COR-L47 (cell line): ENCODE measurements at places on chromosomes 11 and 22.

GRCh38 chr22:22767876-22768602 lies 119.6 kb upstream of the IGLL5 start:
- DNase-seq: no peak

DNA sequence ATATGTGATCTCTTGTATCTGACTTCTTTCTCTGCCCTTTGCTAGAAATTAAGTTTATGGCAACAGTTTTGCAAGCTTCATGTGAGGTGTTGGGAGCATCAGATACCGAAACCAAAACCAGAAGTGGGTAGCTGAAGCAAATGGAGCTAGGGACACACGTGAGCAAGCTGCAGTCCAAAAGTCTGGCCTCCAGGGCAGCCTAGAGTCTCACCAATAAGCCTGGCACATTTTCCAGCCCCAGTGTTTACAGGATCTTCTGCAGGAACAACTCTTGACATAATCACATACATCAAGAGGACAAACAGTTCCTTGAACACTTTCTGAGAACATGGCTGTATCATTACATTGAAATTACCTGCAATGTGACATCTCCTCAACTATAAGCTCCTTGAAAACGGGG lies 114.1 kb downstream of the LARGE1 start:
- DNase-seq: no peak

DNA sequence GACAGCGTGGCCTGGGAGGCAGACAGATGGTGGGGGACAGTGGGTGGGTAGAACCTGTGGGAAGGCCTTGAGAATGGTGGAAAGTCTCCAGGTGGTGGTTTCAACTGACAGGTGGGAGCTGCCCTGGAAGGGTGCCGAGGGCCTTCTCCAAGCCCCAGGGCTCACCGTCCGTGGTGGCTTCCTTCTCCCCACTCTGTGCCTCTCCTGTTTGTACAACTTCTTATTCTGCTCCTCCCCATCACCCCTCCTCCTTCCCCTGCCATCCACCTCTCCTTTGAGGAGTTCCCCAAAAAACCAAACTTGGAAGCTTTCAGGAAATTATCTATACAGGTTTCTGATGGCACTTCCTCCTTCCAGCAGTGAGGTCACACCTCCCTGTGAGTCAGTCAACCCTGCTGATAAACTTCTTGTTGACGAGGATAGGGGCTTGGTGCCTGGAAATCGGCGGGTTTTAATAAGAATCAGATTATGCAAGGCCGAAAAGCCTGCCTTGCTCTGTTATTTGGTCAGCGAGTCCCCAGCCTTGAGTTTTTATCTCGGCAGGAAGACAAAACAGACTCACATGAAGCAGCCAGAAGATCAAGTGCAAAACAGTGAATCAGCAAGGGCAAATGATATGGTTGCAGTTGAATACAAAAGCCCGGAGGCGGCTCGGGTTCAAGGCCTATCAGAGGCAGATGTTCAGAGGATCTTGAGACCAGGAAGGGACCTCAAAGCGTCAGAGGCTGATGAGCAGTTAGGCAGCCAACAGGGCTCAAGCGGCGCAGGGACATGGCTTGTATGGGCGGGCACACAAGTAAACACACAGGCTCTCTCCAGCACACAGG lies 9.5 kb upstream of the ST3GAL4 start:
- DNase-seq: no peak

DNA sequence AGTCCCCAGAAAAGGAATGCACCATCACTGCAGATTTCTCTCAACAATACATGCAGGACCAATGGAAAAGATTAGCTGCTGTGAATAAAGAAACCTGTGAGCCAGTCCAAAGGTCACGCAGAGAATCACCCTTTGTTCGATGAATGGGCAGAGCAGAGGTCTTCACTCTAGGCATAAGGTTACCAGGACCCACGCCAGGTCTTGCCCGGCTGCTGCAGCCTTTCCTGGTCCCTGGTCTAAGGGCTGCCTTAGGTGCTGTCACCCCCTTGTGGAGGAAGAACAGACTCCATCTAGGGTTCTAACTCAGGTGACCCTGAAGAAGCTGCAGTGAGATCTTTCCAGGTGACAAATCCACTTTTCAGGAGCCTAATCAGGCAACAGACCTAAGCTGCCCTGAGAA lies 29.0 kb upstream of the NAP1L4 start:
- peak; percentile 29 for DNase-seq

GRCh38 chr11:88801484-88802123 lies 264.2 kb downstream of the GRM5 start:
- DNase-seq: no peak

- DNase-seq: no peak
Observed at GRCh38 chr11:121929581-121929980, 186.4 kb downstream of the BLID start.

DNA sequence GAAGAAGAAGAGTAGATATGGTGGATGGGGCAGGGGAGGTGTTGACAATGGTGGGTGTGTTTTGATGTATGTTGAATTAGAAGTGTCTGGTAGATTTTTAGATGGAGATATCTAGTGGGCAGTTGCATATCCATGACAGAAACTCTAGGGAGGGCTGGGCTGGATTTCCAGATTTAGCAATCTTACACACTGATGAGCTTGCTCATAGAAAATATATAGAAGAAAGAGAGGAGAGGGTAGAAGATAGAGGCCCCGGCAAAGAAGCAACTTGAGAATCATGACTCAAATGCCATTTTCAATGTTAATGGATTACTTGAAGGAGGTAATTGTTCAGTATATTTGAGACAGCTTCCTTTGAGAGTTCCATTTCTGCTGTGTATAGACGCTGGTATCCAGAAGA lies 8.2 kb downstream of the REXO2 start:
- DNase-seq: no peak

DNA sequence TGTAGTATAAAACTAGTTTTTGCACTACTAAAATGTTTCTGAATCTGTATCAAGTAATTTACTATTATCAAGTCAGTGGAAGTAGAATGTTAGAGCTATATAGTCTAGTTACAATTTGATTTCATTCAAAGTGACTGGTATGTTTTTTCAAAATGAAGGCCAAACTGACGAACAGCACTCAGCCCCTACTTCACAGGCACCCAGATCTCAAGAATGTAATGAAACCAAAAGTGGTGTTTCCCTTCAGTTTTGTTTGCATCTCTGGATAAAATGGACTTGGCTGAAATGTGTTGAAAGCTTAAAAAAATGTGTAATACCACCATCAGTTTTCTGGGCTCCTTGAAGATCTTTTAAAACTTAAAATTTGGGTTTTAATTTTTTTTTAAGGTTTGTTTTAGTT lies 46.4 kb downstream of the QSER1 start:
- no peak for DNase-seq

- DNase-seq: no peak
Observed at GRCh38 chr11:43547889-43548381, 132.6 kb upstream of the HSD17B12 start.

GRCh38 chr11:75028724-75029123 lies 40.0 kb downstream of the NEU3 start:
- no peak for DNase-seq

DNA sequence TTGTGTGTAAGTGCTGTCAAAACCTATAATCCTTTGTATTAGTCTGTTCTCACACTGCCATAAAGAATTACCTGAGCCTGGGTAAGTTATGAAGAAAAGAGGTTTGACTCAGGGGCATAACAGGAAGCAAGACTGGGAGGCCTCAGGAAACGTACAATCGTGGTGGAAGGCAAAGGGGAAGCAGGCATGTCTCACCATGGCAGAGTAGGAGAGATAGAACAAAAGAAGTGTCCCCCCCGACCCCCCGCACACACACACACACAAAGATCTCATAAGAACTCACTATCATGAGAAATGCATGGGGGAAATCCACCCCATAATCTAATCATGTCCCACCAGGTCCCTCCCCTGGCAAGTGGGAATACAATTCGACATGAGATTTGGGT lies 2.3 kb upstream of the USP28 start:
- no peak for DNase-seq

DNA sequence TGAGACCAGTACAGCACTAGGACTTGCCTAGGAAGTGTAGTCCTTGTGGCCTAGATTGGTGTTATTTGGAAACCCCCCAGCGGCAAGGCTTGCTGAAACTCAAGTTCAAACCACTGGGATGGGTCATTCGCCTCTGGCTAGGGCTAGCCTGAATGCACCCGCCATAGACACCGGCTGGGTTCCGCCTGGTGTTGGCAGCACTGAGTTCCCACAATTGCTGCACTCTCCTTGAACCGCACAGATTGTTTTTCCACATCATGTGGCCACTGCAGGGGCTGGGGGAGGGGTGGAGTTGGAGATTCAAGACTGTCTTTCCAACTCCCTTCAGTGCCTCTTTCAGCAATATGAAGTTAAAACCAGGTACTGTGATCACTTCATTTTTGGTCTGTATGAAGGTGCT lies 43.1 kb downstream of the CCDC73 start:
- DNase-seq: no peak

DNA sequence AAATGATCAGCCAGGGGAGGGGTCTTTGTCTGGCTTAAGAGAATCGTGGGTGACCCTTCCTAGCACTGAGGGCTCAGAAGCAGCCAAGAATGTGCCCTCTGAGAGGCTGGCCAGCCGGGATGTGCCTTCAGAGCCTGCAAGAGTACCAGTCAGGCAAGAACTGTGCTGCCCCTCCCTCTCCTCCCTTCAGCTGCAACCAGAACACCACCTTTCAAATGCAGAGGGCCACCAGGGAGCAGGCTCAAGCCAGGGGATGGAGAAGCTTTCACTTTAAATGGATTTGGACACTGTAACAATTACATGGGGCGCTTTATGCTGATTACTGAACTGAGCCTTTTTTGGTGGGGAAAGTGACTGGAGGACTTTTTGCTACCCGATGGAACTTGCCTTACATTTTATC lies 44.9 kb upstream of the TENM4 start:
- DNase-seq: no peak

DNA sequence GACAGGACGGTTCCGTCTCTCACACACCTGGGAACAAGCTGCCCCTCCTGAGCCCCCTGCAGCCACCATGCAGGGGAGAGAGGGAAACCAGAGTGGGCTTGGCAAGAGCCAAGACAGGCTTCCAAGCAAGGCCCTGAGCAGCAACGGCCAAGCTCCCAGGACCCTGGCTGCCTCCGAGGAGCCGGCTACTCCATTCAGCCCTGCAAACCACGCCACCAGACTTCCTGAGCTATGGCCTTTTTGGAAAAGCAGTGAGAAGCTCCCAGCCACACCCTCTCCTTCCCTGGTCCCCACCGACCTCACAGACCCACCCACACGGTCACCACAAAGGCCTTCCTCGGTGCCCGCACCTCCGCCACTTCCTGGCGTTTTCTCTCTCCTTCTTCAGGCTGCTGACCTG lies 479.0 kb downstream of the BRD1 start:
- no peak for DNase-seq

GRCh38 chr11:82176365-82176764 lies 557.3 kb downstream of the FAM181B start:
- no peak for DNase-seq

DNA sequence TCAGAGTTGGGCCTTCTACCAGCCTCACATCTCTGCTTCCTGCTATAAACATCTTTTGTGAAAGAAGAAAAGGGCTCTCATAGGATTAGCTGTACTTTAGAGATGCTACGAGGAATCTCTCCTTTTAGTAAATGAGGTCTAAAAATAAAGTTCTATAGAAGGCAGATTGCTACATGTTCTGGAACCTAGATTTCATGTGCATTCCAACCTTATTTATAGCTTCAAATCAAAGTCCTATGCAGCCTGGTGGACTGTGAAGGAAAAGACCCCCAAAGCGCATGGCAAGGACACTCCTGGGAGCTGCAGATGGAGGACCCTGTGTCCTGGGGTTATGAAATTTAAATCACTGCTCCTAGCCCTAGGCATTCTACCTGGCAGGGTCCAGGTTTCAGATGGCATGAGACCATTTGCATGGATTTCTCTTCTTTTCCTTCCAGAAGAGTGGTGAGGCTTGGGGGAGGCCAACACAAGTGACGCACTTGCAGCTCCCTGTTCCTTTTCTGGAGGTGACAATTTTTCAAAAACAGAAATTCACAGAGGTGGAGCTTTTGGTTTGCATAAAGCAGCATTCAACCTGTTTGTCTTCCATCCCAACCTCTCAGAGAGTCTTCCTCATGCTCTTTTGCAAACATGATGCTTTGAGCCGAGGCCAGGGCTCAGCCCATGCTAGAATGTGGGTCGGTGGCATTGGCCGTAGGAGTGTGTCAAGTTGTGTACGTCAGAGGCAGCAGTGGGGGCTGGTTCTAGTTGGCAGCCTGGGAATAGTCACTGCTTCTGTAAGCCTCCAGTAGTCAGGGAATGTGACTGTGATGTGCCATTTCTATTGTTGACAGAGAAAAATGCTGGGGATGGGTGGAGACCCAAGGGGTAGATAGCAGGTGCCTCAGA lies 6.3 kb downstream of the CRY2 start:
- DNase-seq: no peak

DNA sequence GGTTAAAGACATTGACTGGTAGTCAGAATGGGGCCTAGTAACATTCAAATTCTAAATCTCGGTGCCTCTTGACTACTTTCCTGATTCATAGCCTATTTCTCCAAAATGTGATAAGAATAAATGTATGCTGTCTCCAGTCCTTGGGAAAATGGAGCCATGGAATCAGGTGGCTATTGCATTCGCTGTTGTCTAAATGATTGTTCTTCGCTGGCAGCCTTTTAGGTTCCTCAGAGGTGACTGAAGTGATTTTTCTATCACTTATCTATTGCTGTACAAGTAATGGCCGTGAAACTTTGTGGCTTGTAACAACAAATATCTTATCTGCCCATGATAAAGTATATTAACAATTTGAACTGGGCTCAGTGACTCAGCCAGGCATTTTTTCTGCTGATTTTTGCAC lies 15.4 kb downstream of the SRPRA start:
- no peak for DNase-seq

- no peak for DNase-seq
Observed at GRCh38 chr22:17703811-17704210, 65.3 kb downstream of the BCL2L13 start.

DNA sequence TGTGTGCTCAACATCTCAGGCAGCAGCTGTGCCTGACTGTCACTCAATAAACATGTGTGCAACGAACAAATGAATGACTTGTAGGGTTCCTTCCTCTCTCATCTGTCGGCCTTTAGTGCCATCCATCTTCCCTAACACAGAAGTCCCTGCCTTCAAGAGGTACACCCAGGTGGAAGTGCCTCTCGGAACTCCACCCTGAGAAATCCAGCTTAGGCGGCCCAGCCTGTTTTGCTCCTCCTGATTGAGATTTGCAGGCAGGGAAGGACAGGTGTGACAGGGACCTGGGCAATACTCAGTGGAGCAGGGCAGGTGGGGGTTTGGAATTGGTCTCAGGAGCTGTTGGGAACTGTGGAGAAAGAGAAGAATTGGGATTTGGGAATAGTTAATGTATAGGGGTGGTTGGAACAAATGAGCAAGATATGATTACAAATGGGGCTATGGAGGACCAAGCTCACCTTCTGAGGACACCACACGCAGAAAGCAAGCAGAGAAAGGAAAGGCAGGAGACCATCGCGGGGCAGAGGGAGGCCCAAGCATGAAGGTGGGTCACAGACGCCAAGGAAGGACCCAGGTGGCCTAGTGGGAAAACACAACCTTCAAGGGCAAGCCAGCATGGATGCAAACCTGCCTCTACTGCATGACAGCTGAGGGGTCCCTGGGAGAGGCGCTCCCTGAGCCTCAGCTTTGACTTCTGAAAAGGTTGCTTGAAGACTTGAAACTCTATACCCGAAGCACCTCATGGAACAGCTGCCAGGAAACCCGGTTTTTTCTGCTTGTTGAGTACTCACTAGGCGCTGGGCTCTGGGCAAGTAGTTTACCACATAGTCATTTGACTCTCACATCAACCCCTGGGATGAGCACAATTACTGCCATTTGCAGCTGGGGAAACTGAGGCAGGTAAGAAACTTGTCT lies 40.9 kb upstream of the ANO1 start:
- DNase-seq: no peak
